ENCODE measurements at places on chromosomes 12 and 14.

- no peak for DNase-seq
These were observed 57.8 kb downstream of the RIMBP2 start for GRCh38 chr12:130658145-130658911.

DNA sequence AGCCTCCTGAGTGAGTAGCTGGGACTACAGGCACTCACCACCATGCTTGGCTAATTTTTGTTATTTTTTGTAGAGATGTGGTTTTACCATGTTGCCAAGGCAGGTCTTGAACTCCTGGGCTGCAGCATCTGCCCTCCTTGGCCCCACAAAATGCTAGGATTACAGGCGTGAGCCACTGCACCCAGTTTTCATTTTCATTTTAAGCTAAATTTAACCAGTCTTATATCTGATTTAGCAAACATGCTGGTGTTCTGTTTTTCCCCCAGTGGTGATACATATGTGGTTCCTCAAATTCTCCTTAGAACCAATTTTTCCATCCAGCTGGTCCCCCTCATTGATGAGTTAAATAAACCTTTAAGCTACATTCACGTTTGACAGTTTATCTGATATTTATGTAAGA, 43.8 kb upstream of the BICD1 start:
- no peak for DNase-seq

- no peak for DNase-seq
These were observed 77.4 kb upstream of the REP15 start for GRCh38 chr12:27618836-27619235.

DNA sequence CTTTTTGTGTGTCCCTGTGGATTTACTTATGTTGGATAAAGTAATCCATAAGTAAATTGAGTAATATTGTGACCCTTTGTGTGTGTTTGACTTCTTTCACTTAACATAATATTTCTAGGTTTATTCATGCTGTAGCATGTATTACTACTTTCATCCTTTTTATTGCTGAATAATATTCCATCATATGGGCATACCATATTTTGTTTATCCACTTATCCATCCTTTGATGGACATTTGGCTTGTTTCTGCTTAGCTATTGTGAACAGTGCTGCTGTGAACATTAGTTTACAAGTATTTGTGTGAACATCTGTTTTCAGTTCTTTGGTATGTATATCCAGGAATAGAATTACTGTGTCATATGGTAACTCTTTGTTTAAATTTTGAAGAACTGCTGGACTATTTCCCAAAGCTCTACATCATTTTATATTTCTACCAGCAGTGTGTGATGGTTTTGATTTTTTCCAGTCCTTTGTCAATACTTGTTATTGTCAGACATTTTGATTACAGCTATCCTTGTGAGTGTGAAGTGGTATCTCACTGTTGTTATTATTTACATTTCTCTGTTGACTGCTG, 25.2 kb downstream of the G2E3 start:
- no peak for DNase-seq

DNA sequence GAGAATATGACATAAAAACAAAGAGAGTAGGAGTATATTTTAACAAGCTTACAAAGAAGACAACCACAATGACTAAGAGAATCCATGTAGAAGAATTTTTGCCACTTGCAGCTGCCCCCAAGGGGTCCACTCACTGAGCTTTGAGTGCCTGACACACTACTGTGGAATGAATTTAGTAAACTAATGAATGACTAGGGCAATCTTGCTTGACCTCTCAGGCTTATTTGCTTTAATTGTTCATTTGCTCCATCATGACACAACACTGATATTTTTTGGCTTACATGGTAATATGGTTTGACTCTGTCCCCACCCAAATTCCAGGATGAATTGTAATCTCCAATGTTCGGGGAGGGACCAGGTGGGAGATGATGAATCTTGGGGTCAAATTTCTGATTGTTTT, 249.1 kb upstream of the FAR2 start:
- DNase-seq: no peak

- DNase-seq: peak; percentile 16
These were observed 172.3 kb upstream of the ATXN7L3B start for GRCh38 chr12:74365178-74365964.

DNA sequence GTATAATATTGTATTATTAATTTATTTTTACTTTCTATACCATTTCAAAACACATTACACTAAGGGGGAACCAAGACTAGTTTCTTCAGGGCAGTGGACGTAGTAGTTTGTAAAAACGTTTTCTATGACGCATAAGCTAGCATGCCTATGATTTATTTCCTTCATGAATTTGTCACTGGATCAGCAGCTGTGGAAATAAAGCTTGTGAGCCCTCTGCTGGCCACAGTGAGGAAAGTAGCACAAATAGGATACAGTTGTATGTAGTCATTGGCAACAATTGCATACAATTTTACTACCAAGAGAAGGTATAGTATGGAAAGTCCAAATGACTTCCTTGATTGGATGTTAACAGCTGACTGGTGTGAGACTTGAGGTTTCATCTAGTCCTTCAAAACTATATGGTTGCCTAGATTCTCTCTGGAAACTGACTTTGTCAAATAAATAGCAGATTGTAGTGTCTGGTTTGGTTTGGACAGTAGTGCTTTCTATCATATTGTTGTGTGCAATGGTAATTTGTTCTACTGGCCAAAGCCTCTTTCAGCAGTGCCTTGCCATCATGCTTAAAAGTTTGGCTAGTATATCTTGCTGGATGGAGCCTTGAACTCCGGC, 24.3 kb upstream of the PLEKHD1 start:
- peak; percentile 78 for DNase-seq

DNA sequence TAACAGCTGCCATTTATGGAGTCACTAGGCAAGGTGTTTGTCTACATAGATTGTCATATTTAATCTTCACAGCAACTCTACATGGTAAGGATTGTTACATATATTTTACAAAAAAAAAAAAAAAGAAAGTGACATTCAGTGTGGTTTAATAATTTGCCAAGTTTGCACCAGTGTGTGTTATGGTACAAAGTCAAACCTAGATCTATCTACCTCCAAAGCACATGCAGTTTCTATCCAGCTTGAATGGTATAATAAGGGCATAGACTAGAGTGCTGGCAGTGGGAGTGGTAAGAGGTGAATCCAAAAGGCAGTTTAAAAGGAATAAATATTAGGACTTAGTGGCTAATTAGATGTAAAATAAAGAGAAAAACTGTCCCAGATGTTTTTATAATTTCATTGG, 66.2 kb upstream of the PCNX4 start:
- no peak for DNase-seq

DNA sequence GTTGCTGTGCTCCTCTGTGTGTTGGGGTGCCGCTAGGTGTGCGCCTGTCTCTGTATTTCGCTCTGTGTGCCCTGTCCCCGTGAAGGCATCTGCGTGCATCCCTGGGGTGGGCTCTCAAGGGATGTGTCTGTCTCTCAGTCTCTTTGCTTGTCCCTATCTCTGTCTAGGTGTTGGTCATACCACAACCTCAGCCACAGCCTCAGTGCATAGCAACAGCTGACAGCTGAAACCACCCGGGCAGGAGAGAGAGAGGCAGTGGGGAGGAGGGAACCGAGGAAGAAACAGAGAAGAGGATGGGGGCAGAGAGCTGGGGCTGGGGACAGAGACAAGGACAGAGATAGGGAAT, 953 bp upstream of the NXPH4 start:
- no peak for DNase-seq

DNA sequence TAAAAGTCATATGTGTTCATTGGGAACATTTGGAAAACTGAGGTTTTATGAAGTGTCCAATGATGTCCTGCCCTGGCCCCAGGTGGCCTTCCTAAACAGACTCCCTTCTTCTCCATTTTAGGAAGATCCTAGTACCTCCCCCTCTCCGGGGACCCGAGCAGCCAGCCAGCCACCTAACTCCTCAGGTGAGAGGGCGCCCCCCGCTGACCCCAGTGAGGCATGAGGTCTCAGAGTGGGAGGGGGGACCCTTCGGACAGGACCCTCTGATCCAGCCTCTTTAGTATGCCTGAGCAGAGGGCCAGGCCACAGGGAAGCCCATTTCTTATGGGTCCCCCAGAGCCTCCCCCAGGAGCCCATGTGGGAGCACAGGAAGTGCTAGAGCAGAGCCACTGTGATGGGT, 23.7 kb downstream of the DEGS2 start:
- DNase-seq: no peak

- no peak for DNase-seq
These were observed 38.5 kb downstream of the PPP2R5E start for GRCh38 chr14:63504648-63505047.

DNA sequence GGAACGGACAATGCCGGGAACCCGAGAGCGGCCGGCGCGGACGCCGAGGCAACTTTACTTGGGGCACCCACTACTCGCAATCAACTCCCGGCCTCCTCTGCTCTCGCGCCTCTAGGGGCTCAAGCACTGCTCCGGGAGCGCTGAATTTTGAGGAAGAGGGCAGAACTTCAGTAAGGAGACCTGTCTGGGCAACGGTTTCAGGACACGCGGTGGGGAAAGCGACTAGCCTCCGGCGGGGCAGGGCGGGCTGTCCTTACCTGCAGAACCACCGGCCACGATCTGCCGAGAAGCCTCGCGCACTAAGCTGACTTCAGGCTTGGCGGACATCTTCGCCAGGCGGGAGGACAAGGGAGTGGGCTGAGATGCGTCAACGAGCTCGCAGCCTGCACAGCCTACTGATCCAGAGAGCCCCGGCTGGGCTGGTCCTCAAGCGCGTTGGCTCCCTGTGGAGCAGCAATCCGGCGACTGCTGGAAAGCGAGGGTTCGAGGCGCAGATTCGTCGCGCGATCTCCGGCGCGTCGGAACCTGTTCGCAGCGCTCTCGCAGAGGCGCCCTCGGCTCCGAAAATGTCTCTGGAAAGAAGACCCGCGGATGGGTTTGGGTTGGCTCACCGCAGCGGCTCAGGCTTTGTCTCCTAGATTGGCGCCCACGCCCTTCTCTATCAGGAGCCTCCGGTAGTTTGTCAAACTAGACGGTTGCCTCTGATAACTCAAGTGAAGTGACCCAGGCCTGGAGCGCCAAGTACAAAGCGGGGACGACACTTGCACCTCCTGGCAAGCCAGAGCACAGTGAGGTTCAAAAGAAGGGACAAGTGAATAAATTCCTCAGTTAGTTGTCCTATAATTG, at the start of gene SLC25A21:
Gene SLC25A21, minus strand, starts transcription at position 583 of the 846 bp plus-strand sequence.
- DNase-seq: peak; percentile 88

DNA sequence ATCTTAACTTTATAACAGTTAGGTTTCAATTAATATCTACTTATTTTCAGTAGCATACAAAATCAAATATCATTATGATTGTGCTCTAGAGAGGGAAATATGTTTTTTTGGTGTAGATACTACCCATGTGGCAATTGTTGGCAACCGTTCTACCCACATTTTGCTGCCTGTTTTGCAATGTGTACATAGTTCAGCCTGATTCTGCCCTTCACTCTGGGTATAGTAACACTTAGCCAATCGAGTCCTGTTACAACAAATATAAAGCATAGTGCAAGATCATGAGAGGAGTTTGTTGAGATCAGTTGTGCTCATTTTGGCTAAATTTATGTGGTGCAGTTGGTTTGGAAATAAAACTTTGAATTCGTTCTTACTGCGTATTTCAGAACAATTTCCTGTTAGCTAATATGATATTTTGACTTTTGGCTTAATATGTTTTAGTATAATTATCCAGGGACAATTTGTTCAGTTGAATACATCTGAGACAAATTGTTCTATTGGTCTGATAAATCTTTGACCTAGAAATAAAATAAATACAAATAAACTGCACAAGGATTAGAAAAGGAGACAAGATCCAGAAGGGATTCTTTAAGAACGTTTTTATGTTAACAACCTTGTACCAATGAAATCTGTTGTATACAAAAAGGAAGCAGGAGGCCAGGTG, 76.9 kb downstream of the ATF7IP start:
- DNase-seq: no peak

- DNase-seq: no peak
These were observed 76.0 kb upstream of the DNM1L start for GRCh38 chr12:32603071-32603470.

DNA sequence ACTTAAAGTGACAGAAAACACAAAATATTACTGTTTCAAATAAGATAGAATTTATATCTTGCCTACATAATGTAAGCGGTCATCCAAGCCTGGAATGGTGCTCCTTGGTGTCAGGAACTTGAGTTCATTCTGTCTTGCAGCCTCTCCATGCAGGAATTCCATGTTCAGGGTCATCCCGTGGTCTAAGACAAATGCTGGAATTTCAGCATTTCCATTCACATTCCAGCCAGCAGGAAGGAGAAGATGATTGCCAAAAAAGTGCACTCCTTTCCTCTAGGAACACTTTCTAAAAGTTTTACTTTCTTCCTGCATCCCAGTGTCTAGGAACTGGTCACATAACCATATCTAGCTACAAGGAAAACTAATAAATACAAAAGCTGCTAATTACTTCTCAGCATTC, 106.3 kb downstream of the PTPRO start:
- DNase-seq: no peak

DNA sequence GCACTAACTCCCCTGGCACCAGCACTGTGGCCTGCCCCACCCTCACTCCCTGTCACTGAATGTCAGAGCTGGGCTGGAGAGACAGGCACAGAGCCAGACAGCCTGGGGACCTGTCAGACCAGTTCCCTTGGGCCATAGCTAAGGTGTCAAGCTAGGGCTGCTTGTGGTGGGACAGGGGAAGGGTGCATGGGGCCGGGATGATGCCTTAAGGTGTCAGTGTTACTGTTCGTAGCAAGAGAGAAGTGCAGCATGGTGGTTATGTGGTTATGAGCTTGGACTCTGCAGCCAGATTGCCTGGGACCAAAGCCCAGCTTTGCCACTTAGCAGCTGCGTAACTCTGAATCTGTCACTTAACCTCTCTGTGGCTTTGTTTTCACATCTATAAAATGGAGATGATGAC, 3.8 kb downstream of the RAPGEF3 start:
- no peak for DNase-seq

DNA sequence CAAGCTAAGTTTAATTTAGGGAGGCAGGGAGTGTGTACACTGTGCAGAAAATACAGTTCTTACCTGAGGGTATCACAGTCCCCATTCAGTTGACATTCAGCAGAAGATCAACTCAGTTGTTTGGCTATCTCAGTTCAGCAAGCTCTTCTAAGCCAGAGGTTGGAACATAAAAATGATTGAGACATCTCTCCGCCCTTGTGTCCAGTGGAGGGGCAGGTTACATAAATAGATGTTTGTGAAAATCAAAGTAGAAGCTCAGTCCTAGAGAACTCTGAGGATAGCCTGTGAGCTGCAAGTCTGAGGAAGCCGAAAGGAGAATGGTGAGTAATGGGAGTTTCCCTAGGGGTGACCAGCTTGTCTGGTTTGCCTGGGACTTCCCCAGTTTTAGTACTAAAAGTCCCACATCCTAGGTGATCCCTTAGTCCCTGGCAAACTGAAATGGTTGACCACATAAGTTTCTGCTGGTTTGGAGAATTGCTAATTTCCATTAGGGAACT, 251.4 kb upstream of the ATP2B1 start:
- DNase-seq: no peak

- no peak for DNase-seq
These were observed 869.2 kb downstream of the TMEM121 start for GRCh38 chr14:106395456-106396050.

- DNase-seq: no peak
These were observed 55.8 kb downstream of the RAD51B start for GRCh38 chr14:67875175-67876006.

DNA sequence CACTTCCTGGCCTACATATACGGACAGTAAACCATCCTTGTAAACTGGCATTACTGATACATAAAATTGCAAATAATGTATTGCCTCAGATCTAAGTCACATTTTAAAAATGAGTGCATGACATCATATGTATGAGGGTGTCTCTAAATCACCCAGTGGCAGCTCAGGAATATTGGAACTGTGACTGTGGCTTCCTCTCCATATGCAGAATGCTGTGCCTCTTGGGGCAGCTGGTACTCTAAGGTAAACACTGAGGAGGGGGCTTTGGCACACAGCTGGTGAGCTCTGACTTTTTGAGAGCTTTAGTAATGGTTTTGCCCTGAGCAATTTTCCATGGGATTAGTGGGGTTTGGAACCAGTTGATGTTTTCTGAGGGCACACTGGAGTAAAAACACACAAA, 263.7 kb downstream of the BMP4 start:
- DNase-seq: peak; percentile 30

Measured in right hindlimb (tissue), 1 donor.